ENCODE measurements at places on chromosomes 2 and 18.

- peak; percentile 66 for DNase-seq
These were observed 10.9 kb upstream of the FHL2 start for GRCh38 chr2:105409717-105410116.

DNA sequence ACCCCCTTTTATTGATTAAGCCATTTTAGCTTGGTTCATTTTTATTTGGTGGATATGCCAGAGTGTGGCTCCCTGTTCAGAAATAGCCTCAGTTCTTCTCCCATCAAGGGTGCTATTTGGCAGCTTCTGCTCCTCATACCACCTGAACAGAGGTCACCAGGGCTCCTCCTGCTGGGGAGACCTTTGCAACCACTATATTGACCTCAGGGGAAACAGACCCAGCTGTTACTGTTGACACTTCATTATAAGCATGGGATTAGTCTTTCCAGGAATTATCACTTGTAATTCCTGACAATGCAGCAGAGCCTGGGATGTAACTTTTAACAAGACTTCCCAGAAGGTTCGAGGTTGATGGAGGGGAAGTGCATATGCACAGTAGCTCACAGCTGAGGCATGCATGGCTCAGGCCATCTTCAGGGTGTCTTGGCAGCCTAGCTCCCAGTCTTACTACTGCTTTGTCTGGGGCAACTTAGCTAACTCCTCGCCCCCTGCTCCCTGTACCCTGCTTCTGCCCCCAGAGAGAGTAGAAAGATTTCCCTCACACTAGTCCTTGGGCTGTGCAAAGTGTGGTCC is 239.4 kb upstream of the SPRED2 start:
- no peak for DNase-seq

DNA sequence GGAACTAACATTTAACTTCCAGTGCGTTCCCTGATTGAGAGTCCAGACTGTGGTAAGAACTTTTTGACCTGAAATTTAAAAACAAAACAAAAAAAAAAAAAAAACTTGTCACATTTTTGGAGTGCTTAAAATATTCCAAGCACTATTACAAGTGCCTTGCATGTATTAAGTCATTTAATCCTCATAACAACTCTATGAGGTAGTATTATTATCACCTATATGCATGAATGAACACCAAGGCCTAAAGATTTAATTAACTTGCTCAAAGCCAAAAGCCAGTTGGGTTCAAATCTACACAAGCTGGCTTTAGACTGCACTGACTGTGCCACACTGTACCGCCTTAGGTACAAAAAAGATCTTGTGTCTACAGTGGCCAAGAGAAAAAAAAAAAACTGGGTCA is 35.2 kb downstream of the METTL4 start:
- no peak for DNase-seq

DNA sequence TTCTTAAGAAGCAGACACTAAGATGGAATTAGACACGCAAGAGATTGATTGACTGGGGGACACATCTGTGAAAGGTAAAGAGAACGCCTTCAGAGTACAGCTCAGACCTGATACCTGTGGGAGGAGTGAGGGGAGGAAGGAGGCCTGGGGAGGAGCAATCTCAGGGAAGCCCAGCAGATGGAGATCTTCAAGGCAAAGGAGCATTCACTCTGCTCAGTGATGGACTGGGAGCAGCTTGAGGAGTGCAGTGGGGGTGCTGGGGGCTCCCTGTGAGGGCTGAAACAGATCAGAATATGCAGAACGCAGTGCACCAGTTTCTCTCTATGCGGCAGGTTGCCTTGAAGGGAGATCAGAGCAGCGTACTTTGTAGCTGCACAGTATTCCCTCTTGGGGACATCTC is 103.7 kb upstream of the ATP8B1 start:
- no peak for DNase-seq

DNA sequence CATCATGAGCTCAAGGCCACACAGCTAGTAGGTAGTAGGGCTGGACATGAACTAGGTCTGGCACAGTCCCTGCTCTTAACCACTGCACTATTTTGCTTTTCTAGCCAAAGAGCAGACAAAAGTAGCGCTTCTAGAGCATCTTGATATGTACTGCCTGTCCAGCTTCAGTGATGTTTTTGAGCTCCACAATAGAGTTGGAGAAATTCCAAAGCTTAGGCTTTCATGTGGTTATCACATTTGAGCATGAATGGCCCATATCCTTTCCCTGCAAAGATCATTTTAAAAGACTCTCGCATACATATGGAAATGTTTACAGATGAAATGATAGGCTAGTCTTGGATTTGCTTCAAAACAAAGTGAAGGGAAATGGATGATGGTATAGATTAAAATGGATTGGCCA is 128.7 kb downstream of the MAP3K20 start:
- DNase-seq: no peak

- no peak for DNase-seq
These were observed 19.6 kb upstream of the IL37 start for GRCh38 chr2:112891385-112891831.

- no peak for DNase-seq
These were observed 9.3 kb downstream of the RHOB start for GRCh38 chr2:20456116-20456571.

- DNase-seq: no peak
These were observed 458.5 kb upstream of the SALL3 start for GRCh38 chr18:78521136-78521535.

DNA sequence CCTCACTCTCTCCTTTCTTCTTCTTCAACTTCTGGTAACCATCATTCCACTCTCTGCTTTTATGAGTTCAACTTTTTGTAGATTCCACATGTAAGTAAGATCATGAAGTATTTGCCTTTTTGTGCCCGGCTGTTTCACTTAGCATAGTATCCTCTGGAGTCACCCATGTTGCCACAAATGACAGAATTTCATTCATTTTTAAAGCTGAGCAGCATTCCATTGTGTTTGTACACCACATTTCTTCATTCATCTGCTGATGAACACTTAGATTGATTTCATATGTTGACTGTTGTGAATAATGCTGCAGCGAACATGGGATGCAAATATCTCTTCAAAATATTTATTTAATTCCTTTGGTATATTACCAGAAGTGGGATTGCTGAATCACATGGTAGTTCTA is 133.6 kb upstream of the ERBB4 start:
- DNase-seq: no peak

DNA sequence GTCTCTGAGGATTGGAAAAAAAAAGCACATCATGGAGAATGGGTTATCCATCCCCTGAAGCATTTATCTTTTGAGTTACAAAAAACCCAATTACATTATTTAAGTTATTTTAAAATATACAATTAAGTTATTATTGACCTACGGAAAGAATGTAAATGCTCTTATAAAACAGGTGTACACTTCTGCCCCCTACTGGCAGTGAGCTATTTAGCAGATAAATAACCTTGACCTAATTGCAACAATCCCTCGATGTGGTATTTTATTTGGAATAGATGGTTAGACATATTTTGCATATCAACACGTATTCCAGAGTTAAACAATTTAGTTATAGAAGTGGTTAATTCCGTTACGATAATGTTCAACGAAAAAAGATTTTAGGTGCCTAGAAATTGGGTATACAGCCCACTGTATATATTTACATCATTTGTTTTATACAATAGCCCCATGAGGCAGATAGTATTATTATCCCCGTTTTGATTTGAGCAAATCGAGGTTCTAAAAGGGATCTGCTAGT is 9.1 kb upstream of the DAW1 start:
- DNase-seq: no peak

DNA sequence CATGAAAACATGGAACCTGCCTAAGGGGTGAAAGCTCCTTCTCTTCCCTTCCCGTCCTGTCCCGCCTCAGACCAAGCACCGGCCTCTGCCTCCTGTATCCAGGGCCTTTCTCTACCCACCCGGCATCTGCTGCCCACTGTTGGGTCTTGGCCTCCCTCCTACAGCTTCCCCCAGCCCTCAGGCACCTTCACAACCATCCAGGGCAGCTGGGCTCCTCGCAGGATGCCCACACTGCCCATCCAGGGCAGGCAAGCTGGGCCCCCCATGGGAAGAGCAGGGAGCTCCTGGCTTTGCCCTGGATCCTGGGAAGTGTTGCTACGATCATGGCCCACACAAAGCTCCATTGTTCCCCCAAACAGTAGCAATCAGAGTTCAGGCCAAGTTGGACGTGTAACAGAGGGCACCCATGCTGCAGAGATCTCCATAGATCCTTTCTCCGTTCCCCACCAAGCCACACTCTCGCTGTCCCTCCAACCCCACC is 206.6 kb downstream of the NDUFA10 start:
- DNase-seq: no peak

DNA sequence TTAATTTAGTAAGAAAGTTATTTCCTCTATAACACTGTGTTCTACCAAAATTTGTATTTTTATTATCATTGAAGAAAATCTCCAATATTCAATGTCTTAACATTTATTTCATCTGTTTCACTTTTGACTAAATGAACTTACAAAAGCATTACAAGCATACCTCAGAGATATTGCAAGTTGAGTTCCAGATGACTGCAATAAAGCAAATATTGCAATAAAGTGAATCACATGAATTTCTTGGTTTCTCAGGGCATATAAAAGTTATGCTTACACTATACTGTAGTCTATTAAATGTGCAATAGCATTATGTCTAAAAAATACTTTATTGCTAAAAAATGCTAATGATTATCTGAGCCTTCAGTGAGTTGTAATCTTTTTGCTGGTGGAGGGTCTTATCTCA is 78.3 kb downstream of the TTC32 start:
- no peak for DNase-seq

DNA sequence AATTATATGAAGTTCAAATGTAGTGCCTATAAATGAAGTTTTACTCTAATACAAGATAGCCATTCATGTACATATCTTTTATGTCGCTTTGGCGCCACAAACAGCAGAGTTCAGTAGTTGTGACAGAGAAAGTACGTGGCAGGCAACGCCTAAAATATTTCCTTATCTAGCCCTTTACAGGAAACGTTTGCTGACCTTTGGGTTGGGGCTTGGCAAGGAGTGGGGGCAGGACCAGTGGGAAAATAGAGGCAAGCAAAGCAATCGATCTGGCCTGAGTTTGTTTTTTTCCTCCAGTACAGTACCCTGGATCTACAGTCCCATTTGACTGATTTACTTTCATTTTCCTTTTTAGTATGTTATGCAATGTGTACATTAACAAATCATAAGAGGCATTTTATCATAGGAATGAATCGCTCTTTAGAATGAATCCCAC is 13.1 kb downstream of the CCDC68 start:
- no peak for DNase-seq

DNA sequence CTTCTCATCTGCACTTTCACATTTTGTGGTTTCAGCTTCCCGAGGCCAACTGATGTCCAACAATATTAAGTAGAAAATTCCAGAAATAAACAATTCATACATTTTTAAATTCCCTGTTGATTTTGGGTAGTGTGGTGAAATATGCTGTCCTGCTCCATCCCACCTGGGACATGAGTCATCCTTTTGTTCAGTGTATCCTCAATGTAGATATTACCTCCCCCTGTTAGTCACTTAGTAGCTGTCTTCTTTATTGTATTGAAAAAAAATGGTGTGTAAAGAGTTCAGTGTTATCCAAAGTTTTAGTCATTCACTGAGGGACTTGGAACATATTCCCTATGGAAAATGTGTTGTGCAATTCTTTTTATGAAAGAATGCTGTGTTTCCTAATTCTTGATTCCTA is 348.1 kb downstream of the SOCS6 start:
- DNase-seq: no peak

DNA sequence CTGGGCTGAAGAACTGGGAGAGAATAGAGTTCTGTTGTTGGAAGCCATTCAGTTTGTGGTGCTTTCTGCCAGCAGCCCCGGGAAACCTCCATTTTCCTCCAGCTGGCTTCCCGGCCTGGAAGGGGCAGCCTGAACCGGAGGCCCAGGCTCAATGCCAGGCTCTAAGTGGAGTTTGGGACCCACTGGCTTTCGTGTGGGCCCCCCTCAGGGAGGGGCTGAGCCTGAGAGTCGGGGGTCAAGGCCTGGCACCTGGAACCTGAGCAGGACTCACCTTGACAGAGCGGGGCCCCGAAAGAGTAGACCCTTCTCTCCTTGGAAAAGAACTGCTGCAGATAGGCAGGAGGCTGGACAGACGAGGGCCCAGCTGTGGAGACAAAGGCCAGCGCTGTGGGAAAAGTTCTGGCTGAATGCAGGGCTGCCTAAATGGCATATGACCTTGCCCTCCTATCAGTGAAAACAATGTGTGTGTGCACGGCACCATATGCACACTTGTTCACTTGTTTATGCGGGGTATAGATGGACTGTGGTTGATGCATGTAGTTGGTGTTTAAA is 34.8 kb upstream of the ASB18 start:
- no peak for DNase-seq

DNA sequence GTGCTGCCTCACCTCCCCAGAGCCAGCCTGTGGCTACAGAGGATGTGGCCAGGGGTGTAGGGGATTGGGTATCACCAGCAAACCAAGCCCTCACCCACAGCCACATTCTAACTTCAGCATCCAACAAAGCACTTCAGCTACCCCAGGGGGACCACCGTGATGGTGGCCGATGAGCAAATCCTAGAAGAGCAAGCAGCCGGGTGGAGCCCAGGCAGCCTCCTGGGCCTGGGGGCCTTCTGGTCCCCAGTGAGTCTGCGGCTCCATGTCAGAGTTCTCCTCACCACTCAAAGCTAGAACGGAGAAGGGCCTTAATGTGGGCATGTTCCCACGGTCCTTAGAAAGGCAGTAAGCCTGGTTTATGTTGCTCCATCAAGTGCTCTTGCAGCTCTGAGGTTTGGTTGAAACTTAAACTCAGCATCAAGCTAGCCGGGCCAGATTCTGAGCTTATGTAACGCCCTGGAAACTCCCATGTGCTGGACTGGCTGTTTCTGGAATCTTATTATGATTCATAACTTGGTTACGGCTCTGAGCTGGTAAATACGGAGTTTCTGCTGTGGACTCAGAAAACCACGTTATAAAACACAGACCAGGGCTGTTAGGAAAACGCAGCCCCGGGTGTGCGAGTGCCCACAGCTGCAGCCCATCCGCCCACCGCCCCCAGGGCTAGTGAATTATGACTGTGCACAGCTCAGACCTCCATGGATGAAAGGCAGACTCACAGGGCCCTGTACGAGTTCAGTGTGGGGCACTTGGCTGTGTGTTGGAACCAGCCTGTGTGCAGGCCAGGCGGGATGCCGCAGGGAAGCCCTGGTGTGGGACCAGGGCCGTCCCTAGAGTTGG is 99.8 kb downstream of the SEPTIN10 start:
- peak; percentile 84 for DNase-seq

DNA sequence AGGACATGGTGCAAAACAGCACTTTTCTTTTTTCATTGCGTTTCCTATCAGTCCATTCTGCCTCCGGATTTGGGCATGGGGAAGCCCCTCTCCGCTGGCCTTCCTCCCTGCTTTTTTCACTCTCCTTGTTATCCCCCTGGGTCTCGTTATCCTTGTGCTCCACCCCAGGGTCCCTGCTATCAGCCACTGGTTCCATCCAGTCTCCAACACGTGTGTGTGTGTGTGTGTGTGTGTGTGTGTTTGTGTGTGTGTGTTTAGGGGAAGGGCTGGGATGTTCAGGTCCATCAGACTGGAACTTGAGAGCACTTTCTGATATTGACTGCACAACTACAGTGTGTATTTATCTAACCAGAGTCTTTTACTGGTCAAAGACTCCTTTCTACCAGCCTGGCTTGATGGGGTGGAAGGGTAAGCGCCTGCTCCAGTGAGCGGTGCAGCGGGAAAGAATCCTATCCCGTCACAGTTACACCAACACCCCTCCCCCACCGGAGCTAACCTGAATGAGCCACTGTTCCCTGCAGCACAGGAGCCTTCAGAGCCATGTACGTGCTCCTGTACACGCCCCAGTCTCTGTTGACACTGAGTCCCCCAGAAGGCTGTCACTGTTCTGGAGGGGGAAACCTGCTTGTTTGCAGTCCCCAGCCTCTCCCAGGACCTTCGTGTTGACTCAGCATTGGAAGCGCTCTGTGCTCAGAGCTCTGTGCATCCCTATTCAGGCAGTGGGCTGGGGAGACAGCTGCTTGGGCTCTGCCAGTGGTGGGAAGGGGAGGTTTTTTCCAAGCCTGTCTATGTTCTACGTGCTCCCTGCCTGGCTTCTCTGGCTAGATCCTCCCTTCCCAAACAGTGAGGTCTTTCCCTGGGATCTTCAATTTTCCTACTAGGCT is 4.6 kb downstream of the INHA start:
- DNase-seq: no peak
